ENCODE measurements at places on chromosomes 16 and 17.

DNA sequence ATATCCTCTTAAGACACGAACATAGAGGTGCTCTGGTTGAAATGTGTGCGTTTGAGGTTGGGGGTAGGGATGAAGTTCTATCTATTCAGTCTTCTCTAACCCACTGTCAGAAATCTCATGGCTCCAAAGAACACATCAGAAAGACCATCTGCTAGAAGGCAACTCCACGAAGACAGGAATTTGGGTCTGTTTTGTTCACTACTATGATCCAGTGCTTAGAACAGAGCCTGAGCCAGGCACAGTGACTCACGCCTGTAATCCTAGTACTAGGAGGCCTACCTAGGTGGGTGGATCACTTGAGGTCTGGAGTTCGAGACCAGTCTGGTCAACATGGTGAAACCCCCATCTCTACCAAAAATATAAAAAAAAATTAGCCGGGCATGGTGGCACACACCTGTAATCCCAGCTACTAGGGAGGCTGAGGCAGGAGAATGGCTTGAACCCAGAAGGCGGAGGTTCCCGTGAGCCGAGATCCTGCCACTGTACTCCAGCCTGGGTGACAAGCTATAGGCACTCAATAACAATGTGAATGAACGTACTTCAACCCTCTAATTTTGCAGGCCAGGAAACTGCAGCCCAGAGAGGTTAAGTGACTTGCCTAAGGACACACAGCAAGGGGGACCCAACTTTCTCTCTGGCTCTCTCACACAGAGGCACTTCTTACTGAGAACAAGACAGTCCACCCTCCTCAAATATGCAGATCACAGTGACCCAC is 2.3 kb downstream of the CASKIN2 start:
- DNase-seq: no peak

DNA sequence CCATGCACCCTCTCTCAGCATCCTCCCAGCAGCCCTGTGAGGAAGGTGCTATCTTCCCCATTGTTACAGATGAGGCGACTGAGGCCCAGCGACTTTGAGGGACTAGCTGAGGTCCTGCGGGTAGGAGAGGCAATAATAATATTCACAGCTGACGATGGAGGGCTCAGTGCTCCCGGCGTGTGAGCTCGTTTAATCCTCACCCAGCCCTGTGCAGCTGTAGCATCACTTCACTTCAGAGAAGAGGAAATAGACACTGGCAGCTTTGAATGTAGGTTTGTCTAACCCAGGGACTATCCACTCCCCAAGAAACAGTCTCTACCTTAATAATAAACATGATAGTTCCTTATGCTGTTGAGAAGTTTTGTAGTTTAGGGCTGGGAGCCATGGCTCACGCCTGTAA is 21.6 kb downstream of the LASP1 start:
- no peak for DNase-seq

- no peak for DNase-seq
Observed at GRCh38 chr17:35540589-35541404, 3.3 kb upstream of the SLFN12L start.

GRCh38 chr17:74085434-74085833 is 118.0 kb upstream of the RPL38 start:
- DNase-seq: no peak

DNA sequence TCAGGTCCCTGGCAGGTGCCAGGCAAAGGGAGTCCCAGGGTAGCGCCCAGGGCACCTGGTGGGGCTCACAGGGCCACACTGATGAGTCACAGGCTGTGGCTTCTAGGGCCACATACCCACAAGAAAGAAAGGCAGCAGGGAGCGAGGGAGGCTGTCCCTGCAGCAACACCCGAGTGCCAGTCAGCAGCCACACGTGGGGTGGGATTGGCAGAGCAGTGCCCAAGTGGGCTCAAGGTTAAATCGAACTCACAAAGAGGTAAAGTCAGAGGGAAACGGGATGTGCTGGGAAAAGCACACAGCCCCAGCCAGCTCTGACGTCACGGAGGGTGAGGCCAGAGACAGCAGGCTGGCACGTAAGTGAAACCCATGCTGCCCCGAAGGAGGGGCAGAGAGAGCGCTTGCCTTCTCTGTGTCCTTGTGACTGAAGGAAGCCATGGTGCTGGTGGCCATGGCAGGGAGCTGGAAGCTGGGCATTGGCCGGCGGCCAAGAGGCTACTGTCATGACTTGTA is 33.8 kb downstream of the FA2H start:
- peak; percentile 61 for DNase-seq

- DNase-seq: peak; percentile 99
Observed at GRCh38 chr16:87950765-87951551, at the start of gene BANP. BANP (plus strand) TSS chr16:87951434; CDS start chr16:87975116, 23,682 bp downstream.

DNA sequence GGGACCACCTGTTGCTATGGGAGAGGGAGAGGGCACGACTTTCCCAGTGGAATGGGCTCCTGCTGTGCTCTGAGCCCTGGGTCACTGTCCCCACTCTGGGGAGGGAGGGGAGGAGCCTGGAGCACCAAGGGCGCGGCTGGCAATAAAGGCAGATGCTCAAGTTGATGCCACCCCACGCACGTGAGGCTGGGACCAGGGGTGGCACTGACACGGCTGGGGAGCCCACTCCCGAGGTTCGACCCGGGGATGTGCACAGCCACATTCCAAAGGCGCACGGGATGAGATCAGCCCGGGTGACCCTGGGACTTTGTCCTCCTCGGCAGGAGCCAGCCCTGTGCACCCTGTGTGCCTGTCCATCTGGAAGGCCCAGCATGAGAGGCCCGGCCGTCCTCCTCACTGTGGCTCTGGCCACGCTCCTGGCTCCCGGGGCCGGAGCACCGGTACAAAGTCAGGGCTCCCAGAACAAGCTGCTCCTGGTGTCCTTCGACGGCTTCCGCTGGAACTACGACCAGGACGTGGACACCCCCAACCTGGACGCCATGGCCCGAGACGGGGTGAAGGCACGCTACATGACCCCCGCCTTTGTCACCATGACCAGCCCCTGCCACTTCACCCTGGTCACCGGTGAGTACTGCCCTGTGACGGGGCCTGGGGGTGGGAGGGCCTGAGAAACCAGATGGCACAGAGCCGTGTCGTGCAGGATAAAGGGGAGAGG is at the start of gene ENPP7:
ENPP7 (plus strand) TSS at position 175 of the 715 bp plus-strand sequence; CDS start at position 372, 197 bp downstream.
- no peak for DNase-seq

- DNase-seq: no peak
Observed at GRCh38 chr17:78988152-78988551, 8.4 kb upstream of the LGALS3BP start.

GRCh38 chr16:790086-790485 is 1.7 kb downstream of the CHTF18 start:
- DNase-seq: no peak

DNA sequence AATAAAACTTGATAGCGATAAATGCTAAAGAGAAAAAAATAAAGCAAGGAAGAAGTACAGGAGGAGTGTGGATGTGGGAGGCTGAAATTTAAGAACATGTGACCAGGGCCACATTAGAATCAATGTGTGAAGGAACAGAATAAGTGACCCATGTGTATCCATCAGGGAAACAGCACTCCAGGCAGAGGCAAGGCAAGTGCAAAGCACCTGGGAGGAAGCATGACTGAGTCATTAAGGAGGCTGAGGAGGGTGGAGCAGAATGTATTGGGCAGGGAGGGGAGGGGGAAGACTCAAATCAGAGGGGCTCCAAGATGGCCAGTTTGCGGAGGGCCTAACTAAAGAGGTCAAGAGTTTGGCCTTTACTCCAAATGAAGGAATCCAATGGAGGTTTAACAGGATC is 8.0 kb downstream of the CDR2 start:
- no peak for DNase-seq

DNA sequence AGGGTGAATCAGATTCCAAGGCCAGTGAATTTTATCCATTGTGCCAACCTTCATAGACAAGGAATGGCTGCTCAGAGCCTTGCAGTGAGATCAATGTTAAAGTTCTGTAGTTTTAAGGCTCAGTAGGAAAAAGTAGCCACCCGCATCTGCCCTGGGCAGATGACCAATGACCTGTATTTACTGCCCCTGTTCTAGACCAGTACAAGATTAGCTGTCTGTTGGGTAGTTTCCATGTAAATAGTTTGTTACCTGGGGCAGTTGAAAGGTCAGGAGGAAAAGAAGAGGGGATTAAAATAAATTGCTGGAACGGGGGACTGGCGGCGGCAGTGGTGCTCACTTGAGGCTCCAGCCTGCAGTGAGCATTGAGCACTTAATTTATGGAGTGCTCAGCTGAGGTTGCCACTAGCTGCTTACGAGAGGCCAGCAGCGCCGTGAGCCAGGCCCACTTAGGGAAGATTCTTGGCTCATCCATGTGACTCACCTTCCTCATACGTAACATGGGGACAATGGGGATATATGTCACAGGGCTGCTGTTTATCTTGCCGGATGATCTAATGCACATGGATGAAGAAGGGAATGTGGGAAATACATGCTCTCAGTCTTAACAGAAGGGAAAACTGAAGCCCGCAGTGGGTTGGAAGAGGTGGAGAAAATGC is 10.7 kb upstream of the NOS2 start:
- DNase-seq: no peak

DNA sequence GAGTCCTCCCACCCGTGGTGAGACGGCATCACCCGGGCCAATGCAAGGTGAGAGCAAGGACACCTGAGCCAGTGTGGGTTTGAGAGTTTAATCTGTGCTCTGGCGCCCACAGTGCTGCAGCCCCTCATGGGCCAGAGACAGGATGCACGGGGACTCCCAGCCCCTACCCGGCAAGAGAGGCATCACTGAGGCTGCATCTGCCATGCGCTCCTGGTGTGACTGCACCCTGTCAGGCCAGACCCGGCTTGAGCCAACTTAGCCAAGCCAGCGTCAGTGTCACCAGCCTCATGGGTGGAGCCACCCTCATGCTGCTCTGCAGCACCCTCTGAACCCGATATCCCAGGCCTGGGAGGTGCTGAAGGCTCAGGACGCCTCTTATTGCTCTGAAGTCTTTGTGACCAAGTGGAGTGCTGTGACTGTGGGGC is 1.3 kb upstream of the BRICD5 start:
- DNase-seq: no peak

DNA sequence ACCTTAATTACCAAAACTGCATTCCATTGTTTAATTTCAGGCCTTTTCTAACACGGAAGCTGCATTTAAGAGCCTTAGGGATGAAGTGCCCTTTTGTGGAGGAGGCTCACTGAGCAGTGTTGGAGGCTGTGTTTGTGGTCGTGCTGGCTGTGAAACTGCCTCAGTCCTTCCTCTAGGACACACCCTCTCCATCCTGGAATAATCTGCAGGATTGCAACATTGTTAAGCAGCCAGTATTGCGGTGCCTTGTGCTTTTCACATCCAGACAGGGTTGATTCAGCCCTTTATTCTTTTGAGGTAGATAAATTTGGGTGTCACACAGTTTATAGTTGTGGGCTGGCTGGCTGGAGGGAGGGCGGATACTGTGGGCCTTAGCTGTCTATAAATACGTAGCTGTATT is 141.6 kb downstream of the CDRT15L2 start:
- DNase-seq: no peak

- no peak for DNase-seq
Observed at GRCh38 chr16:31202414-31203375, at the start of gene PYCARD. PYCARD (minus strand) TSS chr16:31202760; CDS start chr16:31202690, 70 bp downstream.

DNA sequence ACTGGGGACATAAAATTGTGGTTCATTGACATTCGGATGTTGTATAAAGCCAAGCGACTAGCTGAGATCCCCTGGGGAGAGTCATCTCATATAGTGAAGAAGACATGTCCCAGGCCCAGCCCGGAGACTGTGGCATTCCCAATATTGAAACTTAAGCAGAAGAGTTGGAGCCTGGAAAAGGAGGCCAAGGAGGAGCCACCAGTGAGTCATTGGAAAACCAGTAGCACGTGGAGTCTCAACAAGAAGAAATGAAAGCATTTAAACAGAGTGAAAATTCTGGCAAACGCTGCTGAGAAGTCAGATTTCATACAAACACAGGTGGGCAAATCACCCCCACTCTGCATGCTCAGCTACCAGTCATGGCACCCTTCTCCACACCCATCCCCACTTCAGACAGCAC is 9.4 kb upstream of the ELAC2 start:
- DNase-seq: no peak
